ENCODE measurements at places on chromosomes 13 and 19.

DNA sequence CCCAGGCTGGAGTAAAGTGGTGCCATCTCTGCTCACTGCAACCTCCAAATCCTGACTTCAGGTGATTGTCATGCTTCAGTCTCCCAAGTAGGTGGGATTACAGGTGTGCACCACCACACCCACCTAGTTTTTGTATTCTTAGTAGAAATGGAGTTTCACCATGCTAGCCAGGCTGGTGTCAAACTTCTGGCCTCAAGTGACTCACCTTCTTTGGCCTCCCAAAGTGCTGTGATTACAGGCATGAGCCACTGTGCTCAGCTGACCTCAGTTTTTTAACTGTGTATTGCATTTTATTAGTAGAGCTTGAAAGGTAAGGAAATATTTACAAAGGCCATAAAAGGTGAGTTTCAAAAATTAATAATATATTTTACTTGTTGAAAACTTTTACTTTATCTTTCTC lies 2.3 kb downstream of the ZNF726 start:
- DNase-seq = no peak

- no peak for DNase-seq
Measured at GRCh38 chr13:27170516-27171243, 931 bp downstream of the USP12 start.

DNA sequence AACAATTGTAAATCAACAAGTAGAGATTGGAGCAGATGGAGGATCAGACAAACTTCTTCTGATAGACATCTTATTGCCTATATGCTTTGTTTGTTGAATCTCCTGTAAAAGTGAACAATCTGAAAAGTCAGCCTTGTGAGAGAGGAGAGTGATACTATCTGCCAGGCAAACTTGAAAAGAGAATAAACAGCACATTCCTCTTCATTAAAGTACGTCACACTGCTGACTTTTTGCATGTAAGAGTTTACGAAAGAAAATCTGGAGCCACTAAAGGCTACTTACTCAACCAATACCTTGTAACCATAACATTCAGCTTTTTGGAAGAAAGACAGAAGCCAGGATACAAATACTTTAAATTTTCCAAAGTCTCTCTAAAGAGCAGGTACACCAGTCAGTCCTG lies 42.5 kb downstream of the EDNRB start:
- DNase-seq = no peak

GRCh38 chr13:112194167-112194530 lies 127.2 kb downstream of the SOX1 start:
- DNase-seq = no peak

- peak; percentile 72 for DNase-seq
Measured at GRCh38 chr13:28394422-28394821, 100.5 kb downstream of the FLT1 start.

GRCh38 chr13:113232208-113233003 lies 23.0 kb downstream of the CUL4A start:
- no peak for DNase-seq

DNA sequence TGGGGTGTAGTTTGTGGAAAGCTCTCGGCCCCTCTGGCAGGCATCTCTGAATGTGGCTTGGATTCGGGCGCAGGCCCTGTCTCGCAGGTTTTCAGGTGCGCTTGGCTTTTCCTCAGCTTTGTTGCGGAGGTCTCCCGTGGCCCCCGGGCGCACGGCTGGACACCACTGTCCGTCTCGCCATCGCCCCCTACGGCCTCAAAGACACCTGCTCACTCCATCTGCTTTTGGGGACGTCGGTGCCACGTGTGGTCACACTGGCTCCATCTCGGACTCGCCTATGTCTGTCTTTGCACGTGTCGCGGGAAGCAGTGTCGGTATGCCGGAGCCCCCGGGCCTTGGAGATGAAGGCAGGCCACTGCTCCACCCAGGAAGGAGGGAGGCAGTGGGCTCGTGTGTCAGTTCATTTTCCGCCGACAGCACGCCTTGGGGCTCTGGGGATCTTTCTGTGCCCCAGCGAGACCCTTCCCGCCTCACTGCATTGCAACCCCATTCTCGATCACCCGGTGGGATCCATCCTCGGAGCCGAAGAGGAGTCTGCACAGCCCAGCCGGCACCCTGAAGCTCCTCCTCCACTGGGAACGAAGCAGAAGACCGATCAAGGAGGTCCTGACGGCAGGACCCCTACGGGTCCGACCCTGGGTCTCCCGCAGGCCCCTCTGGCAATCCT lies 42.1 kb downstream of the ZNF146 start:
- DNase-seq = no peak

DNA sequence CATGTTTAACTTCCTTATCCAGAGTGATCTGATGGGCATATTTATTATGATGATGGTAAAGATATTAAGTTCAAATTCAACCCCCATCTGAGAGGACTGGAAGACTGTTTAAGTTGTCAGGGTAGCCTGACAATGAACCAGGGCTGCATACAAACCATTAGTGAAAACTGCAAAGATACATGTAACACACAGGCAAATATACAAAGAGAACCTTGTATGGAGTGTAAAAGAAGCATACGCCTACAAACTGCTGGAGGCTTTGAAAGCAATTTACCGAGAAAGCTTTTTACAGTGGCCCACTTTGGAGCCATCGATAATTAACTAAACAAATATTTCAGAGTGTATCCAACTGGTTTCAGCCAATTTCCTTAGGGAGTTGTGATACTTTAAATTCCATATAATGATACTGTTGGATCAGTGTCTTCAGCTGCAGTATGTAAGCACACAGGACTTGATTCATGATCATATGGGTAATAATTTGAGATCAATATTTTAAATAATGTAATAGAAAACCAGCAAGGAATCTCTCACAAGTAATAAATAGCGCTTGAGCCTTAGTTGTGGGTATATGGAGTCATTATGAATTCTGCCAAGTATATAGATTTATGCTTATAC lies 231.5 kb upstream of the SPRY2 start:
- no peak for DNase-seq

DNA sequence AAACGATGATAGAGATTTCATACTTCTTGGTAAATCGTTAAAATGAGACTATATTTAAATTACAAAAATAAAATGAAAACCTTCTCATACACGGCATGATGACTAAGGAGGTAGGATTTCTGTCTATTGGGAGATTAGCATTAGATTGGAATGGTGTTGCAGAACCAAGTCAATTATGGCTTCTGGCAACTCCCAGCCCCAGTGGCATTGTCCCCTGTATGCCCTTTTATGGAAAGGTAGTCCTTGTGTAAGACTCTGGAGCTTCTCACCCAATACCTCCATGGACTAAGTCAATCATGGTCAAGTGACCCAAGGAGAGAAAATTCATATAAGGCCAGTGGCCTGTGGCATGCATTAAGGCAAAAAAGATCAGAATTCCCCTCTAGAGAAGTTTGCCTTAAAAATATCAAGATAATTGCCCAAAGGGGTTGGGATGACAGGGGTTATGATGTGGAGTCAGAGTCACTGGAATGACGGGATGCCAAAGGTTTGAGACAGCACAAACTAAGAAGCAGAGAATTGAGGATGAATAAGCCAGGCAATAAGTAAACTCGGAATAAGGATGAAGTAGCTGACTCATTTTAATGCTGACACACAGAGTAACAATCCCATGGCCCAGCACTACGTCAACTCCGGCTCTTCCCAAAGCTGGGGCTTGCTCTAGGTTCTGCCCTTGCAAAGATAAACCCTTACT lies 57.8 kb upstream of the POSTN start:
- DNase-seq = peak; percentile 76

GRCh38 chr13:43140985-43141384 lies 117.6 kb downstream of the DNAJC15 start:
- DNase-seq = no peak

DNA sequence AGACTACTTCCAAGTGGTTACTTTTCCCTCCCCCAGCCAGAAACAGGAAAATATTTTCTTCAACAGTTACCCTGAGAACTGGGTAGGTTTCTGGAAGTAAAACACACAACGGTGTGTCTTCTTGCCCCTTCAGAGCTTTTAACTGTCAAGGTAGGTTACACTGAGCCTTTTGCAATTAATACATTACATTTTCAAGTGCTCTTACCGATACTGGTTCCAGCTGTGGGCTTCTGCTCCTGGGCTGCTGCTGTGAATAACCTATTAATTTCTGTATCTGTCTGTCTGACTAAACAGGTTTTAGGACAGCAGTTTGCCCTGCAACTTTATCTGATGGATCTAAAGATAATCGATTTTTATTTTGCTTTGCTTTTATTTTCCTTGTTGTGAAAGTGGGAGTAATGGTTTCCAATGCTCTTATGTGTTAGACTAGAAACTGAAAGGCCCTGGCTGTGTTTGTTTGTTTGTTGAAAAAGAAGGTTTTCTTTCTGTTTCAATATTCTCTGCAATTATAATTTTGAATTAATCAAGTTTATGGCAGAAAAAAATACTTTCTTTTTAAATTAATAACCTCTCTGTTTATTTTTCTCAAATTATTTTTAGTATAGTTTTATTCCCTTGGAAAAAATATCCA lies 196.7 kb upstream of the SLITRK6 start:
- DNase-seq = no peak

- DNase-seq = no peak
Measured at GRCh38 chr19:5445561-5446055, 9.6 kb upstream of the ZNRF4 start.

GRCh38 chr13:99883805-99884204 lies 87.8 kb downstream of the ZIC5 start:
- no peak for DNase-seq

DNA sequence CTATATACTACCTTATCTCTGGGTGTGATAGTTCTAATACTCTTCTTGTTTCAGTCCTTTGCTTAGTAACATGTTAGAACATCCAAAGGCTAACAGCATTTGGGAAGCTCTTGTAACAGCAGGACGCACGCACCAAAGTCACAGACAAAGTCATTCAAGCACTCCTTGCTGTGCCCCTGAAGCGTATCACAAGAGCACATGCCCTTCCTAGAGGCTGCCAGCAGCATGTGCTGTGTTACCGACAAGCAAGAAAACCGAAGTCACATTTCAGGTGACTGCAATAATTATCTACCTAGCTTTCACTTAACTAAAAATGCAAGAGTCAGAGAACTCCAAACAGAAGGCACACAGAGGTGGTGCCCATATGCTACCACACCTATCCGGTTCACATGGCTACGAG lies 194.1 kb downstream of the KLF12 start:
- no peak for DNase-seq

- no peak for DNase-seq
Measured at GRCh38 chr13:75467040-75467728, 14.8 kb downstream of the TBC1D4 start.

DNA sequence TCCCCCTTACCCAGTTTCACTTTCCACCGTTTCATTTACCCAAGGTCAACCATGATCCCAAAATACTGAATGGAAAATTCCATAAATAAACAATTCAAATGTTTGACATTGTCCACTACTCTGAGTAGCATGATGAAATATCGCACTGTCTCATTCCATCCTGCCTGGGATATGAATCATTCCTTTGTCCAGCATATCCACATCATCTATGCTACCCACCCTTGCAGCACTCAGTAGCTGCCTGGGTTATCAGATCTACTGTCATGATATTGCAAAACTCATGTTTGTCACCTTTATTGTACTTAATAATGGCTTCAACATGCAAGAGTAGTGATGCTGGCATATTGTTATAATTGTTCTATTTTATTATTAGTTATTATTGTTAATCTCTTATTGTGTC lies 263.9 kb upstream of the NBEA start:
- DNase-seq = no peak

DNA sequence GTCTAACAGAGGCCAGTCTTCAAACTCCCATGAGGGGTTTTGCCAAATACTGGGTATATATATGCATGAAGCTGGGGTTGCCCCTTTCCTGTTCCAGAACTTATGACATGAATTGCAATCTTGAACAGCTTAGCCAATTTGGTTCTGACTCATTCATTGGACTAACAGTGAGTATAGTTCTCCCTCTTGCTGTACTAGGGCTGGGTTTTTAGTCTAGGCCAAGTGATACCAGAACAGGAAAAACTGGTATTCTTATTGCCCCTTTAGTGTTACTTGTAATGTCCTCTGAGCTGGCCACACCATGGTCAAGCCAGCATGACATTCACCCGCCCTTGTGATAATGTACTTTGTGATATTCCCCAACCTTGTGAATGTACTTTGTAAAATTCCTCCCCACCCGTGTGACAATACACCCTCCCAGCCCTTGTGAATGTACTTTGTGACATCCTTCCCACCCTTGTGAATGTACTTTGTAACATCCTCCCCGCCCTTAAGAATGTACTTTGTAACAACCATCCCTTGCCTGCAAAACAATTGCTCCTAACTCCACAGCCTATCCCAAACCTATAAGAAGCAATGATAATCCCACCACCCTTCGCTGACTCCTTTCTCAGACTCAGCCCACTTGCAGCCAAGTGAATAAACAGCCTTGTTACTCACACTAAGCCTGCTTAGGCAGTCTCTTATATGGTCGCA lies 26.9 kb downstream of the ZNF846 start:
- DNase-seq = no peak

DNA sequence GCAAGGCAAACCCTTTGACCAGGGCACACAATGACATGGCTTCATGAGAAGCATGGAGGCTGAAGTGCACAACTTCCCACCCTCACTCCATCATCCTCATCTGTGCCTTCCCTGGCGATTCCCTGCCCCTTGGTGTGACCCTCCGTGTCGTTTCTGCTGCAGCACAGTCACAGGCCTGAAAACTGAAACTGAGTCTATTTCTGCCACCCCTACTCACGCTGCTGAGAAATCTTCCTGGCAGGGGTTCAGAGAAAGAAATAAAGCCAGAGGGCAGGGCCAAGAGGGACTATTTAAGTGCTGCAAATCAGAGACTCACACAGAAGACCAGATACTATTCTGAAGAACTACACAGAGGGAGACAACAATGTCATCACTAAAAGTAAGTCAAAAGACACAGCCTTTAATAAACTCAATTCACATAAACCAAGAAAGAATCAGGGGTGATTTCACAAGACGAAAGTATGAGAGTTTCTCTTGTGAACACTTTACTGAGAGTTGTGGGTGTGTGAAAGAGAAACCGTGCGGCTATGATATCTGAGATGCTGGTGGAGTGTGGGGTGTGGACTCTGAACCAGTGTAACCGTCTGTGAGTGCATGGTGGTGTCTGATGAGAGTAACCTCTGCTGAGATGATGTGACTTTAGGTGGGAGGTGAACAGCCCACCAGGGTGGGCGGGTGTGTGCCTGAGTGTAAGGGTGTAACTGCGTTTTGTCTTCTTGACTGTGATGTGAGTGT lies 23.5 kb downstream of the LGALS16 start:
- DNase-seq = no peak

DNA sequence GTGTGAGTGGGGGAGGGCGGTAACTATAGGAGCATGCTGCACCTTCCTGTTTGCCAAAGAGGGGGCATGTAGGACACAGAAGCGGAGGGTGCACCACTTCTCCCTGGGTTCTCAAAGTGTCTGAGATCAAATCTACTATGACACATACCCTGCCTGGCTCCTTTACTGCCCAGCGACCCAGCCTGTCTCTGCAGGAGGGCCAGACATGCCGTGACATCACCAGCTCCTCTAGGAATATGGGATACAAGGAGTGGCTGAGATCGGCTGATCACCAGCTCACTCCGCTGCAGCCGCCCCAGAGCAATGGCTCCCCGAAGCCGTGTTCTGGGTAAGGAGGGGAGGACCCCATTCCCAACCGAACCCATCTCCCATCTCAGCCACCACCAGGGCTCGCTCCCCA lies 16.4 kb upstream of the IGFL1 start:
- DNase-seq = no peak
